H7 (cell line): ENCODE measurements at places on chromosomes 2 and 18. TPM values are rescaled to one million over a fixed set of nuclear protein-coding genes. Genes with fewer than 3 reads are reported as not detected.

DNA sequence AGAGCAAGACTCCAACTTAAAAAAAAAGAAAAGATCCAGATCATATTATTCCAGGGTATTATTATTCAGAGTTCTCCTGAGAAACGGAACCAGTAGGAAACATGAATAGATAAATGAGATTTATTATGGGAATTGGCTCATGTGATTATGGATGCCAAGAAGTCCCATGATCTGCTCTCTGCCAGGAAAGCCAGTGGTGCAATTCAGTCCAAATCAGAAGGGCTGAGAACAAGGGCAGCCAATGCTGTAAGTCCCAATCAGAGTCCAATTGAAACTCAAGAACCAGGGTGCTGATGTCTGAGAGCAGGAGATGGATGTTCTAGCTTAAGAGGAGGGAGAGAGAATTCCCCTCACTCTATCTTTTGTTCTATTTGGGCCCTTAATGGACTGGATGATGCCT is 7.8 kb downstream of the SCYGR2 start:
- no peak for DNase-seq

- no peak for DNase-seq
Observed at GRCh38 chr2:197920088-197920487, 115.7 kb downstream of the PLCL1 start.

- DNase-seq: peak; percentile 26
Observed at GRCh38 chr2:71306762-71307161, 24.8 kb upstream of the ZNF638 start.

GRCh38 chr2:127768775-127769479 is 42.0 kb downstream of the WDR33 start:
- no peak for DNase-seq

RND3 gene
- total RNA-seq: 53.3 and 76.6 TPM in 2 replicates

- no peak for DNase-seq
Observed at GRCh38 chr2:3470166-3470651, 49.1 kb downstream of the ADI1 start.

FSHR gene
- not detected in 2 replicates for total RNA-seq

DNA sequence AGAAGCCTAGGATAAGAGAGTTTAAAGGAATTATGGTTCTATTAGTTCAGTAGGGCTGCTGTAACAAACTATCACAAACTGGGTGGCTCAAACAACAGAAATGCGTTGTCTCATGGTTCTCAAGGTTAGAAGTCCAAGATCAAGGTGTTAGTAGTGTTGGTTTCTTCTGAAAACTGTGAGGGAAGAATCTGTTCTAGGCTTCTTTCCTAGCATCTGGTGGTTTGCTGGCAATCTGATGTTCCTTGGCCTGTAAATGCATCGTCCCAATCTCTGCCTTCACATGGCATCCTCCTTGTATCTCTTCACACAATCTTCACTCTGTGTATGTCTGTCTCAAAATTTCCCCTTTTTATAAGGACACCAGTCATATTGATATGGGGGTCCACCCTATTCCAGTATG is 76.3 kb downstream of the MDH1 start:
- DNase-seq: no peak

ELOA2 gene
- not detected in 2 replicates for total RNA-seq

CYBRD1 gene
- 2.4 and 4.0 TPM in 2 replicates for total RNA-seq

GRCh38 chr2:52113338-52113737 is 1081.4 kb upstream of the NRXN1 start:
- DNase-seq: no peak

DNA sequence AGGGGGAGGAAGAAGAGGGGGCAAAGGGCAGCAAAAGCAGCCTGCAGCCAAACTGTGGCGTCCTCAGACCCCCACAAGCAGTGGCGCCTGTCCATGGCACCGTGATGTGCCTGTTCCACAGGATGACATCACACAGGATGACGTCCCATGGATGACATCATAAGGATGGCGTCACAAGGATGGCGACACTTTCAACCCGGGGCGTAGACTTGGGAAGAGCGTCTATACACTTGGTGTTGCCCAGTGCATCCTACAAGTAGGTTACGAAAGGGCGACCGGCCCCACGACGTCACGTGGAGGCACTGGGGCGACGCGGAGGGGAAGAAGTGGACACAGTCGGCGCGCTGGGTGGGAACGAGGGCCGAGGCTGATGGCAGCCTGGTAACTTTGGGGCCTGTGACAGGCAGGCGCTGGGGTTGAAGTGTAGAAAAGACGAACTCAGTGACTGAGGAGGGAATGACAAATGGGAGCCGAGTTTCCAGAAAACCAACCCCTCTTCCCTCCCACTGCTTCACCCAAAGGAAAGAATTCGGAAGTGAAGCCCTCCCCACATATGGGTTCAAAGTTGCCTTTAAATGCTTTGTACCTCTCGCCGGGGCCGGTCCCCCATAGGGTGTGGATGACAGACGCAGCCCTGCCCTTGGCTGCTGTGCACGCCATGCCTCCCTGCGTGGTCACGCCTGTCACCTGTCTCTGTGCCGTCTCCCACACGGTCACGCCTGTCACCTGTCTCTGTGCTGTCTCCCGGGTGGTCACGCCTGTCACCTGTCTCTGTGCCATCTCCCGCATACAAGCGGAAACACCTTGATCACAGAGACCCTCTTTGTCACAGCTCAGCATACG is 13.4 kb upstream of the KCNG2 start:
- DNase-seq: peak; percentile 61

CCDC150 gene
- 18.4 and 27.7 TPM in 2 replicates for total RNA-seq

DNA sequence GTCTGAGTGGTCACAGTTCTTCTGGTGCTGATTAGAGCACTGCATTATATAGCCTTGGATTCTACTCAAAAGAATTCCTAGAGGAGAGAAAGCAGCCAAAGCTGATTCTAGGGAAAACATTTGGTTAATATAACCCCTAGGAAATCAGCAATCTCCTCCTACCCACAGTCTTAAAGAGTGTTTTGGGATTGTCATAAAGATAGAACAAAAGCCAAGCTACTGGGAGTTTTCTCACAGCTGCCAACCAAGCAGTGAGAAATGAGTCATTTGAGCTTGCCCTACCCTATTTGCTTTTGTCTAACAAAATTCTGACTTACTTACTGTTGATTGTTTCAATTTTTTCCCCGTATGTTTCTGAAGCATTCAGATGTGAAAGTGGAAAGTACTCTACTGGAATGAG is 469.3 kb downstream of the PLCL1 start:
- DNase-seq: no peak

DNA sequence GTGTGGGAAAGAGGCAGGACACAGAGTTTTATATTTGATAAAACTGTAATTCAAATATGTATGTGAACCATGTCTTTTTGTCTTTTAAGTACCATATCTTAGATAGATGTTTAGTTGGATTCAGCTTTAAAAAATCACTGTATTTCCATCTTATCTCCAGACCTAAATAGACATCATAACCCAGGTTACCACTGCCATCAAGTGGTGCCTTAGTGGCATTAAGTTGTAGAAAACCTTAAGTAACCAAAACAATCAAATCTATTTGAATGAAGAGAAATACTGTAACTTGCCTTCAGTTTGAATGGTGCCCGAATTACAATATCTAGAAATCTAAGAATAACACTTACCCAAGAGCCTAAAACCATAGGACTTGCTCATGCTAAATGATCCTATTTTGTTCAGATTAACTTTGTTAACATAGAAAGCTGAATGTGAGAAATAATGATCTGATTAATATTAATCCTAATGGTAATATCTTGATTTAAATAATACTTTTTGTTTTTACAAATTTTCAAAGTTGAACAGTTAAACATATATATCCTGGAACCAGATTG is 92.5 kb upstream of the MAP2 start:
- peak; percentile 39 for DNase-seq

DNA sequence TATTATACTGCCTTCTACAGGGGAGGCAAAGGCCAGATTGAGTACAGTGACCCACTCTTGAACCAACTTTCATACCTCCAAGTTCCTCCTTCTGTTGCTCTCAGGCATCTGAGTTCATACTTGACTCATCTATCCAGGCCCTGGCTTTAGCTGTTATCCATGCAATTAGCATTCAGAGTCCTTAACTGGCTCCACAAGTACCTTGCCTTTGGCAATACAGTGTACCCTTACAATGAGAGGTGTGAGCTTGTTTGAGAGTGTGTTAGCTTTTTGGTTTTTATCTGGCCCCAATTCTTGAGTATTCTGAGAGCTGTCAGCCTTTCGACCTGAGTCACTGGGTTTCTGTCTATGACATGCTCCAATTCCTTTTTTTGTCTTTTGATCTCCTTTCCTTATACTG is 60.2 kb downstream of the EHD3 start:
- no peak for DNase-seq

GRCh38 chr2:128736046-128736688 is 417.5 kb upstream of the HS6ST1 start:
- no peak for DNase-seq

NDC80 gene
- 40.9 and 59.3 TPM in 2 replicates for total RNA-seq

ABCG8 gene
- total RNA-seq: not detected in 2 replicates

DNA sequence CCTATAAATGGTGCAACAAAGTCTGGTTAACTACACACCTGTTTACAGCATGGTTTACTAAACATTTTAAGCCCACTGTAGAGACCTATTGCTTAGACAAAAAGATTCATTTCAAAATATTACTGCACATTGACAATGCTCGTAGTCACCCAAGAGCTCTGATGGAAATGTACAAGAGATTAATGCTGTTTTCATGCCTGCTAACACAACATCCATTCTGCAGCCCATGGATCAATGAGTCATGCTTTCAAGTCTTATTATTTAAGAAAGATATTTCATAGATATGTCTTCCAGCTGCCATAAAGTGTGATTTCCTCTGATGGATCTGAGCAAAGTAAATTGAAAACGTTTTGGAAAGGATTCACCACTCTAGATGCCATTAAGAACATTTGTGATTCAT is 781.1 kb downstream of the MBD2 start:
- no peak for DNase-seq

DNA sequence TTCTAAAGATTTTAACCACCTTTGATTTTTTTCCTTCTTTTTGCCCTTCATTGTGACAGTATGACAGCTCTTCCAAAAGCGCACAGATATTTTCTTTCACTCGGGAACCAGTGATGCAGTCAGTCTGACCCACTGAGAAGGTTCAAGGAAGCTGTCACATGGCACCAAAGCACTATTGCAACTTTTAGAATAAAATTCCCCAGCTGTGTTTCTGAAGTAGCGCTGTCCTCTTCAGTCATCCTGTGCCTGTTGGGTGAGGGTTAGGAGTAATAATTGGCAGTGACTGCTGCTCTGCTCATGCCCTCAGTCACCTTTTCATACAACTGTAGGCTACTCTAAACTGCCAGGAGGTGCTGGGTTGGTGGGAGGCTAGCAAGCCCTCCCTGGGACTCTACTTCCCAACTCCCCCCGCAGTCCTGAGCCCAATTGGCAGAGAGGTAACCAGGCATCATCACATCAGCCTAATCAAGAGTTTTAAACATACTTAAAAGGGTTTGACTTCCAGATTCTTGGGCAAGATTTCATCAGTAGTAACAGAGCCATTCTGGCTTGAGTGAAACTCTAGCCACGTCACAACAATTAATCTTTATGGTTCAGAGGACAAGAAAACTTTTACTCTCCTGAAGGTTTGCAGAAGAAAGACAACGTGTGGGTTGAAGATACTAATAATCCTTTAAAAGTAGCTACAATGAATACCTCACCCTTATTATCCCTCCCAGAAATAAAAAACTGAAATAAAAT is 473.3 kb downstream of the FBXO15 start:
- DNase-seq: no peak

REG3G gene
- total RNA-seq: not detected in 2 replicates

TUBA3E gene
- total RNA-seq: not detected in 2 replicates

DNA sequence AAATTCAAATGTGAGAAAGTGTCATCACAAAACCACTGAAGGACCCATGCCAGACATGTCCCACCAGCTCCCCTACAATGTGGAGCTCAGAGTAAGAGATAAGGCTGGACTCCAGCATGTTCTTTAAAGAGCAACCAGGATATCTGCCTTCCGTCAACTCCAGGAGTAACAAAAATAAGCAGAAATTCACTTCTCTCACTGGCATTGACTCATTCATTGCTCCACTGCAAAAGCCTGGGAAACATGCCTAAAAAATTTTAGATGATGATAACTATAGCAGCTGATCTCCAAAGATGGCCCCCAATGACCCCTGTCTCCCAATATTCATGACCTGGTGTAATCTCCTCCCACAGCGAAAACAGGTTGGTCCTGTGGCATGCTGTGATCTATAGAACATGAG is 314.5 kb downstream of the NCKAP5 start:
- no peak for DNase-seq

DNA sequence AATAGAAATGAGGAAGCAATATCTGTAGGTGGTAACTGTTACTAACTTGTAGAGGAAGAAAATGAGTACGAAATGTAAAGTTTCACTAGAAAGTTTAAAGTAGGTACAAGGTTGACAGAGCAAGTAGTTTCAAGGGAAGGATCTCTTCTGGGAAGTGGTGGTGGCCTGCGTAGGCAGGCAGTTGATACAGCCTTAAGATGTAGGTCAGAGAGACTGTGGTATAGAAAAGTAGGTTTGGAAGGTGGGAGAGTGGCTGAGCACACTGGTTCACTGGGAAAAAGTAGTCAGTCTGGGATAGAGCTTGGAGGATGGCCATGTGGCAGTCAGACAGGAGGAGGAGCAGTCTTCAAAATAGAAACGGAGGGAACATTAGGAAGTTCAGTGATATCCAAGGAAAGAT is 23.5 kb downstream of the KDM3A start:
- no peak for DNase-seq

- DNase-seq: peak; percentile 29
Observed at GRCh38 chr2:75607988-75608683, 38.4 kb upstream of the MRPL19 start.

GRCh38 chr18:13446610-13447461 is 228.3 kb downstream of the LDLRAD4 start:
- DNase-seq: peak; percentile 72

DNA sequence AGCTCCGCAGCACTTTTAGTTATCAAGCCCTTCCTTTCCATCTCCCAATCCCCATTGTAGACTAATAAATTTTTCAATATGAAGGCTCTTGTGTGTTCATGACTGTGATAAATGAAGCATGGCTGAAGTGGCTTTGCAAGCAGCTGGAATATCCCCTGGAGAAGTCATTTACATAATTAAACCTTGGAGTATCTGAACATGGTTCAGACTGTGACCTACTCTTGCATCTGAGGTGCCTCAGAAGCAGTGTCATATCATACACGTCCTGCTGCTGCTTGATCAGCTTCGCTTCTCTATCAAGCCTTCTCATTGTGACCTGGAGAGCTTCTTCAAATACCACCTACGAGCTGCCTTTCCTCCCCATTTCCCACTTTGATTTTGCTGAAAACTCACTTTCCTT is 48.4 kb upstream of the ZNF397 start:
- no peak for DNase-seq

DNA sequence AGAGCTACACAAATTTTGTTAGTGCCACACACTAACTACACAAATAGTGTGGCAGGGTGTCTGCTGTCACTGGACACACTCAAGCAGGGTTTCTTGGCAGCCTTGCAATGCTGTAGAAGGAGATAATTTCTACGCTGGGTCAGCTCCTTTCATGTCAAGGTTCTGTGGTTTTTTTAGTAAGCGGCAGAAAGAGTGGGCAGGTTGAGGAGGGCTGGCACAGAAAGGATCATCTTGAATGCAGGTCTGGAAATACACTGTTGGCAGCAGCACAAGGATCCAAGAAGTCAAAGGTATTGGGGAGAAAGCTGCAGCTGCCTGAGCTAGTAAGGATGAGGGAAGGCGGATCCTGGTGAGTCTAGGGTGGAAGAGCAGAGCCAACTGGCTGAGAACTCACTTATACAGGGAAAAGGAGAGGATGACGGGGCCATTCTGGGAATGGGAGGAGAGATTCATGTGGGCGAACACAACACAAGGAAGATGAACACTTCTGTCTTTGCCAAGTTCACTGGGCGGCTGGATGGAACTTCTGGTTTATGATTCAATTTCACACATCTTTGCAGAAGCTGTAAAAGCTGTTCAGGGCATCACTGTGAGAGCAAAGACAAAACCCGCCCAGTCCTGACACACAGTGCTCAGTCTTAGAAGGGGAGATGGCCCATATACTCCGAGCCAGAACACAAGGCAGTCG is 16.9 kb upstream of the CYRIA start:
- DNase-seq: no peak
